Stimulated activated CD4-positive, alpha-beta T cell treated with anti-CD3 and anti-CD28 coated beads, Interleukin-15, amount 100 ng/mL, for 24 hours (primary cell): ENCODE measurements at places on chromosomes 16 and 17.

DNA sequence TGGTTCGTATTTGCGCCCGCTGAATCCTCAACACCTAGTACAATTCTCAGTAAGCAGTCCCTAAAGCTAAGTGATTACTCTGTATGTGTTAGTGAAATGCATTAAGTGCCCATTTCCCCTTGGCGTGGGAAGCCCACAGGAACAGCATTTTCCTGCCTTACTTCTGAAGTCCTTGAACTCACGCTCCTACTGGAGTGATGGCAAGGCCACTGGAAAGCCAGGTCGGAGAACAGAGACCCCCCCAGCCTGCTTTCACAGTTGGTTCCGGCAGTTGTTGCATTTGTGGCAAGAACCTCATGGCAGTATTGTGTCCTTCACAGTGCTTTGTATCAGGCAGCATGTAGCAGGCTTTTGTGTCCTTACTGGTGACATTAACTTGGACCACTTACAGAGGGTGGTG is 340.7 kb downstream of the CDH13 start:
- no peak for DNase-seq

DNA sequence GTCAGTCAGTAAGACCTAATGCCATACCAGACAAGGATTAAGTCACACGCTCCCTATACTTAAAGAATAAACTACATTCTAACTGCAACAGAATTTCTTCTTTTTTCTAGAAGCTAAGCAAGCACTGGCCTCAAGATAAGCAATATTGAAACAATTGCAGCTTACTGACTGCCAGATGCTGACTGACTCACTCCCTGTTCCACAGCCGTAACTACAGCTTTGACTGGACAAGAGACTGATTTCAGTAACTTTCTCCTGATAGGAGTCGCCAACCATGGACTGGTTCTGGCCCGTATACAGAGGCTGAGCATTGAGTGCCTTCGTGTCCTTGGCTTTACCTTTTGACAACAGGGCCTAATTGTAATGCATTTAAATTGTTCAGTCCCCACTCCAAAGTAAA is 67.9 kb downstream of the TRIM37 start:
- peak; percentile 16 for DNase-seq

- no peak for DNase-seq
Observed at GRCh38 chr17:11331547-11332513, 90.8 kb downstream of the SHISA6 start.

GRCh38 chr17:79749156-79749815 is 18.5 kb downstream of the ENPP7 start:
- DNase-seq = no peak

DNA sequence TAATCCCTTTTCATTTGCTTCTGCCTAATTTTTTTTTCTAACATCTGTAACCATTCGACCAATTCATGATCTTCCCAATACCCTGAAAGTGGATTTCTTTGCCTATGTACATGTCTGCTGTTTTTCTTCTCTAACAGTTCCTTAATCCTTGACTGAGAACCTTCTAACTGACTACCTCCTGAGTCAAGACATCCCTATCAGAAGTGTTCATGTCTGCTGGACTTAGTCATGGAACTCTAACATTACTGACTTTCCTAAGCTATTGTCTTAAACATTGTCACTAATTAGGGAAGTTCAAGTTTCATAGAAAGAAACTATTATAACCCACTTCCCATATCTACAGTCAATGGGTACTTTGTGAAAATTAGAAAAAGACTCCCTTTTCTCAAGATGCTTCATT is 52.4 kb upstream of the IRX5 start:
- no peak for DNase-seq

DNA sequence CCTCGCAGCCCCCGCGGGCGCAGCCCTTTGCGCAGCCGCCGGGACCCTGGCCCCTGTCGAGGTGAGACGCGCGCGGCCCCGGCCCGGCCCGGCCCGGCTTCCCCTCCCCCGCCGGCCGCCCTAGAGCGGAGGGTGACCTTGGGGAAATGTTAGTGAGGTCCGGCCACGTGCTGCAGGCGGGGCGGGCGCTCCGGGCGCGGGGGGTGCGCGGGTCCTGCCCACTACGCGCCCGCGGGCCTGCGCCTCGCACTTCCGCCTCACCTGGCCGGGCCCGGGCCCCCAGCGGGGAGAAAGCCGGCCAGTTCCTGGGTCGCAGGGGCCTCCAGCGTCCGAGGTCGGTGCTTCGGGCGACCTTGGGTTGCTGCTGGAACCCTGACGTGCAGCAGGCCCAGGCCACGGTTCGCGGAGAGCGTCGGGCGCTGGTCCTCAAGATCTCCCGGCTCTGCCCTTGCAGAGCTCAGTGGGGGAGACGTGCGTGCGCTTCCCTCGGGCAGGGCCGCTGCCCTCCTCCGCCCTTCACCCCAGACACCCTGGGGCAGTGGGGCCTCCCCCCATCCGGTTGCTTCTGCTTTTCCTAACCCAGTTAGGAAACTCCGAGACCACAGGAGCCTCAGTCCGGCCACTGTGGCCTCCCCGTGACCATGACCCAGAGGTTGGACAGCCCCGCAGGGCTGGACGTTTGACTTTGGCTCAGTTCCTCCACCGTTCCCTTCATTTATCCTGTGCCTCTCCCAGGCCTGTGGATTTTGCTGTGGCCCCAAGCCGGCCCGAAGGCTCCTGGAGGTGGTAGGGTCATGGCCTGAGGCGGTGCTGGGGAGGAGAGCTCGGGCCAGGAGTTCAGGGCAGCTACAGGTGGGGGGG is 791 bp downstream of the MCRIP2 start:
- DNase-seq = peak; percentile 65

DNA sequence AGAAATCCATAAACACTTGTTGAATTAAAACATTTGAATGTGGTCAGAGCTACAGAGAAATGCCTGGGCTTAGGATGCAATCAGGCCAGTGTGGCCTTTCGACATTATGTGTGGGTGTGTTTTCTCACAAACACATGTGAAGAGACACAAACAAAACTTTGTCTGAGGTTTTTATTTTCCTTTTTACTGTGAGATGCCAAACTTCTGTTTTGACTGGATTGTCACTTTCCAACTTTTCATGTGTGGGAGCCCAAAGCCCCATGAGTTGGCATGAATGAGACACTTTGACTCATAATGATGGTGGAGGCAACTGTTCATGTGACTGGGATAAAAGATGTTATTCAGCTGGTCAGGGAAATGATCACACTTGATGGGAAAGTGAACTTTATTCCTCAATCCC is 71.9 kb upstream of the GAS7 start:
- no peak for DNase-seq

DNA sequence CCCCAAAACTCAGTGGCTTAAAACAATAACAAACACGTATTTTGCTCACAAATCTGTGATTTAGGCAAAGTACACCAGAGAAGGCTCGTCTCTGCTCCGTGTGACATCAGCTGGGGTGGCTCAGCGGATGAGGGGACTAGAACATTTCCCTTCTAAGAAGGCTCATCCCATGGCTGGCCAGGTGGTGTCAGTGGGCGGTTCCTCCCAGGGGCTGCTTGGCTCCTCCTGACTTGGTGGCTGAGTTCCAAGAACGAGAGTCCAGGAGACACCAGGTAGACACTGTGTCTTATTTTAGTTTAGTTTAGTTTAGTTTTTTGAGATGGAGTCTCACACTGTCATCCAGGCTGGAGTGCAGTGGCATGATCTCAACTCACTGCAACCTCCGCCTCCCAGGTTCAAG is 5.6 kb upstream of the CHMP6 start:
- no peak for DNase-seq

DNA sequence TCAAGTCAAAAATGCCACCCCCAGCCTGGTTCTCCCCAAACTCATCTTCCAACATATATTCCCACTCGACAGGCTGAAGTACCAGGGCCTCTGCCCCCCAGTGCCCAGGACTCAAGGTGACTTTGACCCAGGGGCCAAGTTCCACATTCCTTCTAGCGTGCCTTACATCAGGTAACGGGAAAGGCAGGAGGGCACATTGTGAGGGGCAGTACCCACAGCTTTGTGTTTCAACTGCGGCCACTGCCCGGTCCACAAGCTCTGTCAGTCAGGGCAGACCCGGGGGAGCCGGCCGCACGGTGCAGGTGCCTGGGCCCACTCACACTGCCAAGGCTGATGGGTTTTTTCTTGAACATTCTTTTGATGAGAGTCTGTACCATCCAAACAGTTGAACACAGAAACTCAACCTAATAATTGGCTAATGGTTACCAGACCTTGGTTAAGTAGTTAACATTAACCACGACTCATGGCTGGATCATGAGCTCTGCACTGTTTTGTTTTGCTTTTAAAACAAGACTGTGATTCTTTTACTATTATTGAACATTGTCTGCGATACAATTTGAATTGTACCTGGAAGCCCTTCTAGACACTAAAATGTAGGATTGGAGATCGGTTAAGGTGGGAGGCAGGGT is 17.6 kb downstream of the ACE start:
- no peak for DNase-seq

DNA sequence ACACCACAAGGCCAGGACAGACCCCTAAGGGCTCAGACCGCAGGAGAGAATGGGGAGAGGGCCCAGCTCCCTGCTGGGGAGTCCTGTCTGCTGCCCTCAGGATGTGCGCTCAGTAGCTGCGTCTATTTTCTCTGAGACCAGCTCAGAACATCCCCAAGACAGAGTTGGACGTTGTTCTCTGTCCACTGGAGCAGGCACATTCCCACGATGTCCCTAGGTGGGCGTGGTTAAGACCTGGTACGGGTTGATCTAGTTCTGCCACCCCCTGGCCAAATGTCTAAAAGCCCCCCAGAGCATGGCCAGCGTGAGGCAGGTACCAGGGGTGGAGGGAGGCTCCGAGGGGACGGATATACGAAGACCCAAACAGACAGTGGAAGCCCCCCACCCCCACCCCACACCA is 842 bp upstream of the CALB2 start:
- DNase-seq = no peak

GRCh38 chr17:20979792-20980083 is 63.1 kb downstream of the USP22 start:
- DNase-seq = no peak

DNA sequence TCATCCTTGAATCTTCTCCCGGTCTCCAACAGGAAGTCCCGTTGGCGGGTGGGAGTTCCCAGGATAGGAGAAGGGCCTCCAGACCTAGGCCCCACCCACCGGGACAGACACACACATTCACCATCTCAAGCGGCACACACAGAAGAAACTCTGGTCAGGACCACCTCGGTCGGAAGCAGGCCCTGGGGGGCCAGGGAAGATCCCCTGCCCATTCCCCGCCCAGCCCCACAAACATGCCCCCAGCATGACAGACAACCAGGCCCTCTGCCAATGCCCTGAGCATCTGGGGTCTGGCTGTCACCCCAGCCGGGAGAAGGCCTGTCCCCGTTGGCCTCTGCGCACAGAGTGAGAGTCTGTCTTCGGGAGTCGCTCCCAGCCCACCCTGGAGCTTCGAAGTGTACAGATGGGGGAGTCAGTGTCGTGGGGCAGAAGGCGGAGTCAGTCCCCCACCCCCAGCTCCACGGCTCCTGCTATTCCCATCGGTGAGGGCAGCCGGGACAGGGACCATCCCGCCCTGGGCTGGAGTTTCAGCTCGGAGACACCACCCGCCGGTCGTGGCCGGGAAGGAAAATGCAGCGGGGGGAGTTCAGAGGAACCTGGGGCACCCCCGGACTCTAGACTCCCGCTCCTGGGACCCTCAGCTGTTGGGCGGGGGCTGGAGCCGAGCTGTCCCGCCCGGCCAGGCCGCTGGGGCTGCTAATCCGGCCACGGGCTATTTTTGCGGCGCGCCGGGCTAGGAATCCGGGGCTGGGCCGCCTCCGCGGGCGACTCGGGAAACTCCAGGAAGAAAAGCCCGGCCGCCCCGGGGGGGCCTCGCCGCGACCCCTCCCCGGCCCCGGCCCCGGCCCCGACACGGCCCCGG is 660 bp downstream of the RHBDF1 start:
- DNase-seq = no peak

DNA sequence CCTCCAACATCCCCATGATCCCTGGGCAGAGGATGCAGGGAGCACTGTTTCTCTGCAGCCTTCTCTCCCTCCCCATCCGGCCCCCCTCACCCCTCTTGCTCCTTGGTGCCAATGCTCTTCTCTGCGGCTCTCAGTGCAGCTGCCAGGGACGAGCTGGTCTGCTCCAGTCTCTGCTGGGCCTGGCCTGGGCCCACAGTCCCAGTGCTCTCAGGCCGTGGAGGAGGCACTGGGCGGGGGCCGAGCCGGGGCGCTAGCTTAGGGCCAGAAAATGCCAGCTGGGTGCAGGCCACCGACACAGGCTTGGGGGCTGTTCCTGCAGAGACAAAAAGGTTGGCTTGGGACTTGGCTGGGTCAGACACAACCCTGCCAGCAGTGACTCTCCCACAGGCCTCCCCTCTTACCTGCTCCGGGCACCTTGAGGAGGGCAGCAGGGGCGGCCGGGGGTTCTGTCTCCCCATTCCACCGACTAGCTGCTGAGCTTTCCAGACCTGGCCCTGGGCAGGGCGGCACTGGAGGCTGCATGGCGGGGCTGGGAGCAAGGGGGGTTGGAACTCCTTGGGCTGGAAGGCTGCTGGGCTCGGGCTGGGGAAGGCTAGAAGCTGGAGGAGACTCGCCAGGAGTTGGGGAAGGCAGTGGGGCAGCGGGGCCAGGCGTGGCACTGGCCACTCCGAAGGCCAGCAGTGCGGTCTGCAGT is 13.8 kb downstream of the CASKIN2 start:
- DNase-seq = no peak

GRCh38 chr16:85849388-85849787 is 49.6 kb upstream of the IRF8 start:
- DNase-seq = no peak

GRCh38 chr16:89481356-89481955 is 8.9 kb downstream of the ANKRD11 start:
- no peak for DNase-seq

- no peak for DNase-seq
Observed at GRCh38 chr16:63563819-63564505, 1527.7 kb upstream of the CDH8 start.

DNA sequence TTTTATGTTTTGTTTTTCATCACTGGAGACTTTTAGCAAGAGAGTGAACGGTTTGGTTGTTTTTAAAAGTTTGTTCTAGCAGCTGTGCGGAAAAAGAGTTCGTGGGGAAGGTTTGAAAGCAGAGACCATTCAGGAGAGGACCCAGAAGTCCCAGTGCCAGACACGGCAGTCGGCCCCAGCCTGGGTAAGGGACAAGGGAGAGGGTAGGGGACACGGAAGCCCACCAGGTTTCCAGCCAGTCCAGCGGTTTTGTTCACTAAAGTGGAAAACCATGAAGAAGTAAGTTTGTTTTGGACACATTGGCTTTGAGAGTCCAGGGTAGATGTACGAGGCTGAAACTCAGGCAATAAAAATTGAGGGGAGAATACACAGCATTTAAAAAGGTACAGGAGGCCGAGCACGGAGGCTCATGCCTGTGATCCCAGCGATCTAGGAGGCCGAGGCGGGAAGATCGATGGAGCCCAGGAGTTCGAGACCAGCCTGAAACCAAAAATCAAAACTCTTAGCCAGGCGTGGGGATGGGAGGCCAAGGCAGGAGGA is 56.8 kb upstream of the RPH3AL start:
- DNase-seq = no peak
